Suprapubic skin (tissue), 4 donors: ENCODE measurements at places on chromosomes 11 and 22.

GRCh38 chr22:27476729-27477128 is 324.8 kb downstream of the MN1 start:
- no peaks in the 10 kb centered on the region for H3K36me3 ChIP-seq
- no peak overlapping the region for H3K4me3 ChIP-seq
- no peak for DNase-seq

DNA sequence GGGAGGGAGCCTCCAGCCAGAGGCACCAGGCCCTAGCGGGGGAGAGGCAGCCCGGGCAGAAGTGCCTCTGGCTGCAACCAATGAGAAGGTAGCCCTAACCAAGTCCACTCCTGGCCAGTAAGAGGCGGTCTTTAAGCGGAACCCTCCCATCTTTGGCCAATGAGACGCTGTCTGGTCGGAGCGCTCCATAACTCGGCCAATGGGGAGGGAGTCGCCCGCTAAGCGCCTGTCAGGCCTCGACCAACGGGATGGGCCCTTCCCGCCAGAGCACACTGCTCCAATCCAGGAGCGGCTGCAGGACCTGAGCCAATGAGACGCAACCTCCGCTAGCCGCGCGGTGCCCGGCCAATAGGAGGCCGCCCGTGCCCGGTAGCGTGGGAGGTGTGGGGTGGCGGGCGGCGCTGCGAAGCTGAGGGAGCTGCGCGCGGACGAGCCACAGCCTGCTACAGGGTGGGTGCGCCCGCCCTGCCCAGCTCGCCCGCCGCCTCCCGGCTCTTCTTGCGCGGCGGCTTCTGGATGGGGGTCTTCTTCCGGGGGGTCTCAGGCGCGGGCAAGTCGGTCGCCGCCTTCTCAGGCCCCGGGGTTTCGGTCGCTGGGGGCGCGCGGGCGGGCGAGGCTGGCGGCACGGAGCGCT is 12.6 kb downstream of the SCARF2 start:
- H3K4me1 ChIP-seq = peaks cover 54% of the 10 kb centered on the region
- H3K4me3 ChIP-seq = peak overlapping the region; percentile 45
- DNase-seq = no peak
- no peak overlapping the region for H3K27ac ChIP-seq
- H3K27me3 ChIP-seq = peaks cover 22% of the 10 kb centered on the region

DNA sequence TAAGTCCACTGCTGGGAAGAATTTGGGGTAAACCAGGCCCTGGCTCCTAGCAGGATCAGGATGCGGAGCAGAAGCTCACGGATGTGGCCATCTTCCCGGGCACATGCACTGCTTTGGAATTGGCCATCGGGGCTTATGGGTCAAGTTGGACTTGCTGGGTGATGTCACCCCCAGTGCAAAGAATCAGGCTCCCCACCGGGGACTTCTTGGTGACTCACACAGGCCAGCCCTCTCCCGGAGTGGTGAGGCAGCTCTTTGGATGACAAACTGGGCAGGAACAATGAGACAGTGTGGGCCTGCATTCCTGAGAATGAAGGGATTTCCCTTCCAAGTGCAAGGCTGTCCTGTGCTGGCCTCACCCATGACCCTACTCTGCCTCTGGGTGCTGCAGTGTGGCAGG is 128.8 kb upstream of the ANO1 start:
- H3K36me3 ChIP-seq = no peaks in the 10 kb centered on the region
- peaks cover 15% of the 10 kb centered on the region for H3K27me3 ChIP-seq
- no peak overlapping the region for H3K4me3 ChIP-seq
- no peaks in the 10 kb centered on the region for H3K4me1 ChIP-seq
- H3K27ac ChIP-seq = no peak overlapping the region

GRCh38 chr22:32546496-32546895 is 71.9 kb downstream of the FBXO7 start:
- no peaks in the 10 kb centered on the region for H3K27me3 ChIP-seq
- no peak overlapping the region for H3K4me3 ChIP-seq
- peaks cover 9% of the 10 kb centered on the region for H3K4me1 ChIP-seq
- no peaks in the 10 kb centered on the region for H3K36me3 ChIP-seq

DNA sequence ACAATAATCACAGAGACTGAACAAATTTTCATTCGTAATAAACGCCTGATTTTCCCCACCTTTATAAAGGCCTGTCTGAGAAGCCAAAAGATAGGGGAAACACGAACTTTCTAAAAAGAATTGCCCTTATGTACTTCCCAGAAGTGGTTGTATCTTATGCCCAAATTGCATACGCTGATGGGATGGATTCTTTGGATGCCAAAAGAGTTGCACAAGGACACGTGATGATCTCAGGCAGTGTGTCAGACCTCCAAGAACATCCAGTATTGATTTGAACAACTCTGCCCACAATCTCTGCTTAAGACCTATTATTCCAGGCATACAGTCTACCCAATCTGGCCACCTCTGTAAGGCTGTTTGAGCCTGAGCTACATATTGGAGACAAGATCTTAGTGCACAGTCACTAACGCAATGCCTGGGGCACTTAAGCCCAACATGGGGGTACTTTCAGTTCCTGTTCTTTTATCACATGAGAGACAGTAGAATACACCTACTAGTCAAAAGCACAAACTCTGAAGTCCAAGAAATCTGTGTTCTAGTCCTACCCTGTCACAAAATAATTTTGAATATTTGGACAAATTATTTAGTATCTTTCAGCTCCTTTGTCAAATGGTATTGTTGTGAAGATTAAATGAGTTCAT is 38.9 kb downstream of the OR10A6 start:
- DNase-seq = no peak
- H3K4me1 ChIP-seq = peaks cover 5% of the 10 kb centered on the region
- no peaks in the 10 kb centered on the region for H3K36me3 ChIP-seq
- no peak overlapping the region for H3K27ac ChIP-seq

DNA sequence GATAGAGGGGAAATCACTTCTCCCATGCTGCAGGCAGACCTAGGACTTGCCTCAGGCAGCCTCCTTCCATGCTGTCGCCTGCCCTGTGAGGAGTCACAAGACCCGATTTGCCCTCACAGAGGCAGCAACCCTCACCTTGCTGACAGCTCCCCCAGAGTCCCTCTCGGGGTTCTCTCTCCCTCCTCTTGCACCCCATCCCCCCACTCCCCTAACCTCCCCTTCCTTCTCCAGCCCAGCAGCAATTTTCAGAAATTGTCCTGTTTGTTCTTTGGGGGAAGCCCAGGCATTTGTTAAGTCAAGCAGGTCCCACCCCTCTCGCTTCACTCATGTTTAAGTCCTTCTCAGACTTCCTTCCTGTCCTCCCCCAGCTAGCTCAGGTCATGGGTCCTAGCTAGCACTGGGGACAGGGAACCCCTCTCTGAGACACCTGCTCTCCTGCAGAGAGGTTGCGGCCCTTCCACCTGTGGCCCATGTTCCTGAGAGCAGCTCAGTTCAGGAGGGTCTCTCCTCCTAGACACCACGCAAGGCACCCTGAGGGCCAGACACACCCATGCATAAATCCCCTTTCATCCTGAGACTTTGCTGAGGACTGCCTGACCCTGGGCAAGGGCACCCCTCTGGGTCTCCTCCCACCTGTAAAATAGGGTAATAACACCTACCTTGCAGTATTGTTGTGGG is 6.3 kb upstream of the FXYD2 start:
- peaks cover 18% of the 10 kb centered on the region for H3K4me1 ChIP-seq
- DNase-seq = no peak
- H3K27me3 ChIP-seq = peaks cover 11% of the 10 kb centered on the region
- H3K27ac ChIP-seq = no peak overlapping the region
- no peaks in the 10 kb centered on the region for H3K36me3 ChIP-seq

DNA sequence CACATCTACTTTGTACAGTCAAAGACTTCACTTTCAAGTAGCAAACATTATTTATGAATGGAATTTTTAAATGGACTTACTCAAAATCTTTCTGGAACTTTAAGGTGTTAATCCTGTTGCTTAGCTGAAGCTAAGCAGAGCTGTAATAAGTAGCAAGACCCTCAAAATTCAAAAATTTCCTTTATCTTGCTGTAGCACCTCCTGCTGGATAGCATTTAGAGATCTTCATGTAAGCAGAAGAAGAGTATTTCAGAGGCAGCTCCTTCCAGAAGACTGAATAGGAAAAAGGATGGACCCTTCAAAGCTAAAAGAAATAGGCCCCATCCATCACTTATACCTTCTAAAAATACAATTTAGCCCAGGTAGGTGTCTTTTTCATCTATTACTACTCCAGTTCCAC is 3.4 kb downstream of the PHF21A start:
- peaks cover 48% of the 10 kb centered on the region for H3K4me1 ChIP-seq
- H3K4me3 ChIP-seq = no peak overlapping the region
- no peaks in the 10 kb centered on the region for H3K27me3 ChIP-seq
- DNase-seq = no peak
- H3K27ac ChIP-seq = peak overlapping the region; percentile 96
- no peaks in the 10 kb centered on the region for H3K36me3 ChIP-seq

DNA sequence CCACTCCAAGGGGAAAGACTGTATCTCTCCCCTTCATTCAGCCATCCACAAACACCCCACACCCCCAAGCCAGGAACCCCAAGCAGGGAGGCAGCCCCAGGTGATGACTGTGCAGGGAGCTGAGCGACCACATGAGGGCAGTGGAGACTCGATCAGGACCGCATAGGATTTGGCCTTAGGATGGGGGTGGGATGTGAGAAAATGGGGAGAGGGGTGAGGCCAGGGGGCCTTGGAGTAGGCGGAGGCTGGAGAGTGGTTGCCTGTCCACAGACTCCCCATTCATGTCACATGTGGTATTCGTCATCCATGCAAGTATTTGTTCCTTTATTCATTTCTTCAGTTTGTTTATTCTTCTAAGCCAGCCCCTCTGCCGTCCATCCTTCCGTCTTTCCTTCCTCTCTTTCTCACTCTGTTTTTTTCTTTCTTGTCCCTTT is 2.7 kb upstream of the RHOD start:
- H3K36me3 ChIP-seq = no peaks in the 10 kb centered on the region
- no peak overlapping the region for H3K4me3 ChIP-seq
- peaks cover 49% of the 10 kb centered on the region for H3K4me1 ChIP-seq

- no peak for DNase-seq
- peaks cover 41% of the 10 kb centered on the region for H3K4me1 ChIP-seq
- no peak overlapping the region for H3K27ac ChIP-seq
- no peak overlapping the region for H3K4me3 ChIP-seq
Measured at GRCh38 chr11:67397986-67398660, 3.5 kb downstream of the PPP1CA start.

- H3K4me1 ChIP-seq = no peaks in the 10 kb centered on the region
- H3K27me3 ChIP-seq = peaks cover 19% of the 10 kb centered on the region
- H3K4me3 ChIP-seq = no peak overlapping the region
Measured at GRCh38 chr11:32154275-32154674, 63.4 kb downstream of the RCN1 start.

DNA sequence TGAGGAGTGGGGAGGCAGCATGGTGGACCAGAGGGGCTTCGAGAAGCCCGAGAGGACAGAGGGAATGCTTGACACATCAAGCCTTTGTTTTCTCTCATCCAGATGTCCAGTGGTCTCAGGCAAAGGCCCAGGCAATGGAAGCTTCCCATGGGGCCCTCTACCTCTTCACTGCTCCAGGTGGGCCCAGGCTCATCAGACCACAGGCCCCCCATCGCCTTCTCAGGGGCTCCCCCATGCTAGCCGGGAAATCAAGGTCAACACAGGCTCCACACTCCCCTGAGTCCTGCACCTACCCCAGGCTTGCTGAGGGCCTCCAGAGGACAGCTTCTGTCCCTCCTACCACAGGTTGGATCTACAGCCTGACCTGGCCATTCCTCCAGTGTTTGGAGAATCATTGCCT is 157.5 kb downstream of the CHST1 start:
- H3K36me3 ChIP-seq = no peaks in the 10 kb centered on the region
- no peaks in the 10 kb centered on the region for H3K4me1 ChIP-seq
- no peak for DNase-seq
- no peak overlapping the region for H3K4me3 ChIP-seq
- H3K27me3 ChIP-seq = no peaks in the 10 kb centered on the region

- no peak overlapping the region for H3K4me3 ChIP-seq
- H3K27me3 ChIP-seq = no peaks in the 10 kb centered on the region
- H3K4me1 ChIP-seq = peaks cover 18% of the 10 kb centered on the region
- no peak for DNase-seq
- no peak overlapping the region for H3K27ac ChIP-seq
Measured at GRCh38 chr11:78323363-78323762, 94.3 kb downstream of the GAB2 start.

DNA sequence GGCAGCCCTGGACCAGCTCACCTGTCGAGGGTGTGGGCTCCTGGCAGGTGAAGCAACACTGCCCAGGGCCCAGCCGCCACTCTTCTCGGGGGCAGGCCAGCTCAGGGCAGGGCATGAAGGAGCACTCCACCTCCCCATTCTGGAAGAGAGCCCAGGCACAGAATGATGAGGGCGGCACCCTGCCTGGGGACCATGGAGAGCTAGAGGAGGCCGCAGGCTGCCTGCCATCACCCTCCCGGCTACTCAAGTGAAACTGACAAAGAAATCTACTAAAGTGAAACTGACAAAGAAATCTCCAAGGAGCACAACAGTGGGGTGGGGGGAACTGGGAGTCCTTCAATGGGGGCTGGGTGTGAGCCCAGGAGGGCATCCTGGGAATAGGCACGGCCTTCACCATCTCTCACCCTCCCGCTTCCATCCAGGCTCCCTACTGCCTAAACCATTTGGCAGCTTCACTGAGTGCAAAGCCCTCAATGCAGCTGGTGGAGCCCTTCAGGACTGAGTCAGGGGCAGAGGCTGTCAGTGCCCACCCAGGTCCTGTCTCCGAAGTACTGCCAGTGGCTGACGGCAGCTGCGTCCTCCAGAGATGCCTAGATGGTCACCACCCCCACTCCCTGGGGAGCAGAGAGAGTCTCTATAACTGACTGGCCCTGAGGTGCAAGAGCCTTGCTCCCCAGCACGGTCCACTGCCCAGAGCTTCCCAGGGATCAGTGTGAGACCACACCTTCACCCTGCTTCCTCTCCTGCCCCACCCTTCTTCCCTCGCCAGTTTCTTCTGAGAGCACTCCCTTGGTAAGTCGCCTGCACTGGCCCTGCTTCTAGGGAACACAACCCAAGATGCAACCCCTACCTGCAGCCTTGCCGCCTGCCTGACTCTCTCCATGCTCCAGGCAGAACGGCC is 21.7 kb downstream of the VWCE start:
- no peaks in the 10 kb centered on the region for H3K27me3 ChIP-seq
- no peak overlapping the region for H3K4me3 ChIP-seq
- no peak for DNase-seq
- H3K36me3 ChIP-seq = no peaks in the 10 kb centered on the region
- H3K27ac ChIP-seq = no peak overlapping the region

DNA sequence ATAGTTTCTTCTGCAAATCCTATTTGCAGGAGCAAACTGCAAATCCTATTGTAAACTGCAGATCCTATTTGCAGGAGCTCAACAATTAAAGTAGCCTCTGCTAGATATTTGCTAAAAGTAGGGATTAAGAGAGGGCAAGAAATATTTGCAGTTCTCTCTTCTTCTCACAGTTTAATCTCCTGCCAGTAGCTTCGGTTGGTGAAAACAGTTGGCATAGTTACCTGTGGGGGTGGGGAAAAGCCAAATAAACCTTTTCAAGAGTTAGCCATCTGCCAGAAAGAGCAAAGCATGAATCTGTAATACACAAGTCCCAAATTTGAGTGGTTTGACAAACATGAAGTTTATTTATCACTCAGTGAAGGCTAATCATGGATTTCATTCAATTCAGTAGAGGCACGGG is 942.5 kb downstream of the JRKL start:
- H3K36me3 ChIP-seq = no peaks in the 10 kb centered on the region
- DNase-seq = no peak
- no peaks in the 10 kb centered on the region for H3K4me1 ChIP-seq
- no peak overlapping the region for H3K4me3 ChIP-seq
- H3K27me3 ChIP-seq = no peaks in the 10 kb centered on the region
- no peak overlapping the region for H3K27ac ChIP-seq
